ENCODE measurements at places on chromosomes 5 and 9. TPM values are rescaled to one million over a fixed set of nuclear protein-coding genes. Genes with fewer than 3 reads are reported as not detected.

- H3K4me1 ChIP-seq: peaks cover 39% of the 10 kb centered on the region
- no peaks in the 10 kb centered on the region for H3K36me3 ChIP-seq
- H3K27ac ChIP-seq: peak overlapping the region; percentile 83
- no peak for DNase-seq
- no peak overlapping the region for H3K4me3 ChIP-seq
- no peaks in the 10 kb centered on the region for H3K27me3 ChIP-seq
Measured at GRCh38 chr5:138705007-138705406, 48.2 kb upstream of the CTNNA1 start.

- no peaks in the 10 kb centered on the region for H3K4me1 ChIP-seq
- H3K27ac ChIP-seq: no peak overlapping the region
- H3K27me3 ChIP-seq: no peaks in the 10 kb centered on the region
- no peaks in the 10 kb centered on the region for H3K36me3 ChIP-seq
Measured at GRCh38 chr9:134396825-134397224, 70.6 kb downstream of the RXRA start.

DNA sequence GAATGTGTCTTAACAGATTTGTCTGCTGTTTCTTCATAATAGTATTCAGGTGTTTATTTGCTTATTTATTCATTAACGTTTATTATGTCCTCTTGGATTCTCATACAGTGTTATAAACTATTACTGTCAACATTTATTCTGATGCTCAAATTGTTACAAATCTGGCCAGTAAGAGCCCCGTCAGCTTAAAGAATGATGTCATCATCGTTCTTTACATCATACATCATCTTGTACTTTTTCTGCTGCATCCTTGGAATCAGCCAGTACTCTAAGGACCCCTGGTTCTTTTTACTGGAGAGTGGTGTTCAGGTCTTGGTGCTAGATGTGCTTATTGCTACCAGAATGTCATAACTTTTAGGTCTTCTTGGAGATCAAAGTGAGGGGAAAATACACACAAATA is 86.6 kb downstream of the SH3GL2 start:
- H3K4me1 ChIP-seq: no peaks in the 10 kb centered on the region
- H3K27me3 ChIP-seq: peaks cover 37% of the 10 kb centered on the region
- DNase-seq: no peak
- no peak overlapping the region for H3K27ac ChIP-seq
- H3K4me3 ChIP-seq: no peak overlapping the region
- H3K36me3 ChIP-seq: no peaks in the 10 kb centered on the region

- H3K27ac ChIP-seq: no peak overlapping the region
- H3K4me1 ChIP-seq: peaks cover 9% of the 10 kb centered on the region
- H3K36me3 ChIP-seq: no peaks in the 10 kb centered on the region
Measured at GRCh38 chr5:40904205-40904993, 4.9 kb upstream of the C7 start.

DNA sequence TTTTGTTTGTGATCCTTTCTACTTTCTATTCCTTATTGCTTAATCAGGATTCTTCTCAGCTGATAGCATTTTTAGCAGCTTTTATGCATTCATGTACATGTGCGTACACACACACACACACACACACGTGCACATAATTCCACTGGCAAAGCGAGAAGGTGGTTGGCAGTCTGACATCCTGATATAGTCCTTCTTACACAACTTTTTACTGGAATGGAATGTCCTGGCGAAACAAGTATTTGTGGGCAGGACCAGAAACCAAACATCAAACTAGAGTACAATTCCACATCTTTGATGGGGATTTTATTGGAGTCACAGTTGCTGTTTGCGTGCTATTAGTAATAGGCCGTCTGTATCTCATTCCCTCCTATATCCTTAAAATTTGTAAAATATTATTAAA is 356.5 kb downstream of the CCDC171 start:
- H3K4me3 ChIP-seq: no peak overlapping the region
- H3K27ac ChIP-seq: no peak overlapping the region
- H3K36me3 ChIP-seq: no peaks in the 10 kb centered on the region
- no peaks in the 10 kb centered on the region for H3K4me1 ChIP-seq
- no peaks in the 10 kb centered on the region for H3K27me3 ChIP-seq

GRCh38 chr9:124254261-124254682 is 3.5 kb upstream of the NEK6 start:
- no peak overlapping the region for H3K27ac ChIP-seq
- H3K4me1 ChIP-seq: peaks cover 17% of the 10 kb centered on the region
- H3K27me3 ChIP-seq: peaks cover 4% of the 10 kb centered on the region
- no peaks in the 10 kb centered on the region for H3K36me3 ChIP-seq
- no peak overlapping the region for H3K4me3 ChIP-seq
- no peak for DNase-seq

Gene FCN1
- not detected for total RNA-seq

Gene AMBP
- 0.22 TPM for total RNA-seq

GRCh38 chr9:99030092-99030511 is 74.8 kb upstream of the TGFBR1 start:
- H3K4me3 ChIP-seq: no peak overlapping the region
- no peaks in the 10 kb centered on the region for H3K27me3 ChIP-seq

DNA sequence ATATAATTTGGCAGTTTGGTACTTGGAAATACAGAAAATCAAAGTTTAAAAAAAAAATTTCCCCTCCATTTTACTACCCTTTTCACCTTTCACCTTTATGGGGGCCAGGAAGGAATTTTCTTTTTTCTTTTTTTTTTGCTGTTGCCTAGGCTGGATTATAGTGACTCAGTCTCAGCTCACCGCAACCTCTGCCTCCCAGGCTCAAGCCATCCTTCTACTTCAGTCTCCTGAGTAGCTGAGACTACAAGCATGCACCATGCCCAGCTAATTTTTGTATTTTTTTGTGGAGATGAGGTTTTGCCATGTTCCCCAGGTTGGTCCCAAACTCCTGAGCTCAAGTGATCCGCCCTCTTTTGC is 9.1 kb downstream of the CHMP5 start:
- H3K4me3 ChIP-seq: no peak overlapping the region
- no peaks in the 10 kb centered on the region for H3K4me1 ChIP-seq
- no peaks in the 10 kb centered on the region for H3K27me3 ChIP-seq
- no peak for DNase-seq
- H3K36me3 ChIP-seq: peaks cover 40% of the 10 kb centered on the region

Gene SH3PXD2B
- 68.9 TPM for total RNA-seq

Gene GFRA3
- total RNA-seq: 0.27 TPM

Gene OR1J2
- total RNA-seq: not detected

DNA sequence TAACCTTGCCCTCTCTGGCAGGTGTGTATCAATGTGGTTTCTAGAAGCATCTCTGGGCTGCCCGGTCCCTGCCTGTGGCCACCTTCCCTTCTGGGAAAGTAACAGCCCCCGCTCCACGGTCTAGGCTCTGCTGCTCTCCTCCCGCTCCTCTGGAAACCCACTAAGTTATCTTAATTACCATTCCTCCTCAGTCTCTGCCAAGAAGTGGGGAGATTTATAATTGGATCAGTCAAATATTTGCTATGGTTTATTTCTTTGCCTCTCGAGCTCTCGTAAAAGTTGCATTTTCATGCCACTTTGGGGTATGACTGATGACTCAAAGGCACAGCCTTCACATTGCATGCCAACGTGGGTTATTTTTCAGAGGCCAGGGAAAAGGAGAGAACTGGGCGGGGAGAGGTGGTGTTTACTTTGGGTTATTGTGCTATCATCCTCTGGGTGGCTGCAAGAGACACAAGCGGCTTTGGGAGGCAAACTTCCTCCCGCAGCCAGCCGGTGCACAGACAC is 205.3 kb upstream of the WWC1 start:
- peaks cover 11% of the 10 kb centered on the region for H3K36me3 ChIP-seq
- H3K27ac ChIP-seq: peak overlapping the region; percentile 13
- H3K27me3 ChIP-seq: no peaks in the 10 kb centered on the region
- peaks cover 40% of the 10 kb centered on the region for H3K4me1 ChIP-seq
- DNase-seq: no peak

DNA sequence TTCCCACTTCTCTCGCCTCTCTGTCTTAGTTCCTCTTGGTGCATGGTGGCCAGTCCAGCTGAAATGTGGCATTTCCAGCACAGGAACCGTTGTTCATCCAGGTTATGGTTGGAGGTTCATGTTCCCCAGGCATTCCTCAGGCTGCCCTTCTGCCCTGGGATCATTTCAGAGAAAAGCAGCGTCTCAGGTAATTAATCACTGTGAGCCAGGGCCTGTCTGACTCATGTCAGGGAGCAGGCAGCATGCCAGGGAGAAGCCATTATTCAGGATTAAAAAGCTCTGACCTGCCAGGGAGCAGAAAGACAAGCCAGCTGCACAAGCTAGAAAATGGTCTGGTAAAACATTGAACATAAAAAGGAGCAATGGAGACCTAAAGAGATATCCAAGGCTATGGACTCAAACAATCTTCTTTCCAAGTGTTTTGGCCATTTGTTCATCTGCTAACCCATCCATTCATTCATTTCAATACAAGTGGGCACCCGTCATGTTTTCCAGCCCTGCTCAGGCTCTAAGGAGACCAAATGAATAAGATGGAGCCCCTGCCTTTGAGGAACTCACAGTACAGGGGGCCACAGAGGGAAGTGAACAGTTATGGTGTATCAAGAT is 241.4 kb downstream of the DRD1 start:
- no peak overlapping the region for H3K4me3 ChIP-seq
- DNase-seq: no peak
- no peak overlapping the region for H3K27ac ChIP-seq

DNA sequence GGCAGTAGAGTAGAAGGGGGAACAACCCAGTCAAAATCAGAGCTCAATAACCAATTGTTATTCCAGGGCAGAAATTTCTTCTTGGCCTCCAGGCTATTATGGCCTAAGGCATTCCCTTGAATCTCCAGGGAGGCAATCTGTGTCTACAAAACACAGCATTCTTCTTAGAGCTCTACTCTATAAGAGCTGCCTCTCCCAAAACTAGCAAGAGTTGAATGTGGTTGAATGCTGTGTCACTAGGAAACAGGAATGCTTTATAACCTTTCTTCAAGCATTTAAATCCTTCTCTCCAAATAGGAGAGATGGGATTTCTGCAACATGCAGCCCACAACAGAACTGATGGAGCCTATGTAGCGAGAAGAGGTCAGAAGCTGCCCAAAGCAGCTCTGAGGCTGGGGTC is 97.1 kb upstream of the APC start:
- no peak overlapping the region for H3K27ac ChIP-seq
- no peak overlapping the region for H3K4me3 ChIP-seq
- H3K27me3 ChIP-seq: no peaks in the 10 kb centered on the region
- peaks cover 51% of the 10 kb centered on the region for H3K4me1 ChIP-seq
- H3K36me3 ChIP-seq: no peaks in the 10 kb centered on the region
- no peak for DNase-seq

DNA sequence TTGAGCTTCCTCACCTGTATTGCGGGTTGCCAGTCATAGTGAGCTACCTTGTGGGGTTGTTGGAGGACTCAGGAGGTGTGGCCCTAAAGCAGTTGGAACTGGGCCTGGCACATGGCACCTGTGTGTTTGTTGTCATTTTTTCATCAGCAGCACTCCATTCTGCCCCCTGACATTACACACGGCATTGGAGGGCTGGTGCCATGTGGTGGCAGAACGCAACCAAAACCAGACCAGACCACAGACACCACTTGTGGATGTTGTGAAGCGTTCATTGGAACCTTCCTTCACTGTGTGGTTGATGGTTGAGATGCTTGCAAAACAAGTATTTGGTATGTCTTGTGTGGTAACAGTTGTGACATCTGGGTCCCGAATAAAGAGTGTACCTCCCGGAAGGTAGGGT is 113.2 kb upstream of the ERCC6L2 start:
- DNase-seq: no peak
- H3K4me1 ChIP-seq: peaks cover 22% of the 10 kb centered on the region
- no peaks in the 10 kb centered on the region for H3K27me3 ChIP-seq
- no peak overlapping the region for H3K4me3 ChIP-seq
- no peak overlapping the region for H3K27ac ChIP-seq

- H3K27ac ChIP-seq: no peak overlapping the region
- H3K36me3 ChIP-seq: peaks cover 4% of the 10 kb centered on the region
- peaks cover 13% of the 10 kb centered on the region for H3K4me1 ChIP-seq
- DNase-seq: no peak
- no peaks in the 10 kb centered on the region for H3K27me3 ChIP-seq
Measured at GRCh38 chr5:142408981-142409481, 84.2 kb upstream of the SPRY4 start.

Gene IFNB1
- total RNA-seq: not detected

Gene CHSY3
- total RNA-seq: 3.6 TPM

DNA sequence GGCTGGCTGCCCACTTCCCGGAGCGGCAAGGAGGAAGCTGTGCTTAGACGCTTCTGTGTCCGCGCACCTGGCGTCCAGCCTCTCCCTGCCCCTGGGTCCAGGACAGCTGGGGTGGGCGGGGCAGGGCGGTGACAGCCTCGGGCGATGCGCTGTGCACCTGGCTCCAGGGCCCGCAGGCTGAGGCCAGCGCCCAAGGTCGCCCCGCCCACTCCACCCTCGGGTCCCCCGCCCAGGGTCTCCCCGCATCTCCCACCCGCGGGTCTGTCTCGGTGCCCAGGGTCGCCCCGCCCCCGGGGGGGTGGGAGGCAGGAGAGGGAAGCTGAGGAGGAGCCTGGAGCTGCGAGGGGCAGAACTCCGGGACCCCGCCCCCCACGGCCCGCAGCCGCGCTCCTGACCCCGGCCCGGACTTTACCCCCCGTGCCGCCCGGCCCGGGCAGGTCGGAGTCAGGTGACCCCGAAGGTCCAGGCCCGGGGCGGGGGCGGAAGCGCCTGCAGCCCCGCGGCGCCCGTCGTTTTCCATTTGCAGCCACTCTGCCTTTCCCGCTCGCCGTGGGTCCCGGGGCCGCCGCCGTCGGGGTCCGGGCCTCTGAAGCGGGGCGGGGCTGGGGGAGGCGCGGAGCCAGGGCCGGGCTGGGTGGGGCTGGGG is at the start of gene ENTPD8:
TSS of gene ENTPD8 (minus strand) at position 69 of the 646 bp plus-strand sequence. CDS start 3,072 bp downstream, outside the sequence.
- H3K4me3 ChIP-seq: peak within 1 kb of the TSS; percentile 66
- H3K36me3 ChIP-seq: no peaks in the 10 kb centered on the region
- no peak for DNase-seq
- peaks cover 8% of the 10 kb centered on the region for H3K27me3 ChIP-seq
- peaks cover 7% of the 10 kb centered on the region for H3K4me1 ChIP-seq

DNA sequence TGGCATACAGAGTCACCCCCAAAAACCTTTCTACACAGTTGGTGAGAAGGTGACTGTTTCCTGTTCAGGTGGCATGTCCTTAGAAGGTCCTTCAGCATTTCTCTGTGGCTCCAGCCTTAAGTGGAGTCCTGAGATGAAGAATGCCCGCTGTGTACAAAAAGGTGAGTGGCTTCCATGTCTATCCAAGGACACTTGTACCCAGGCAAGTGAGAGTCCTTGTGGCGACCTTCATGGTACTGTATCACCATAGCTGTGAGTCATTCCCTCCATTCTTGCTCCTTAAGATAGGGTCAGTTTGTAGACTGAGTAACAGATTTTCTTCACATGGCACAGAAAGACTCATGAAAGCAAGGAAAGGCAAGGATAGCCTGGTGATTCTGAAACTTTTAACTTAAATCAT is 63.1 kb downstream of the C7 start:
- H3K4me3 ChIP-seq: no peak overlapping the region
- H3K27ac ChIP-seq: no peak overlapping the region
- H3K27me3 ChIP-seq: peaks cover 10% of the 10 kb centered on the region
- H3K36me3 ChIP-seq: no peaks in the 10 kb centered on the region
- DNase-seq: no peak
